ENCODE measurements at places on chromosomes 6 and 20. TPM values are rescaled to one million over a fixed set of nuclear protein-coding genes. Genes with fewer than 3 reads are reported as not detected.
A peak's percentile ranks its signal among the peaks of the same experiment; 100 is the strongest.

ZFP57 gene
- total RNA-seq = not detected

IL17A gene
- total RNA-seq = not detected

LY86 gene
- 1.7 TPM for total RNA-seq

POLH gene
- total RNA-seq = 19.6 TPM

JPH2 gene
- 5.0 TPM for total RNA-seq

MAD2L1BP gene
- 35.4 TPM for total RNA-seq

SMIM26 gene
- total RNA-seq = 80.0 TPM

APOM gene
- total RNA-seq = 2.8 TPM

DNA sequence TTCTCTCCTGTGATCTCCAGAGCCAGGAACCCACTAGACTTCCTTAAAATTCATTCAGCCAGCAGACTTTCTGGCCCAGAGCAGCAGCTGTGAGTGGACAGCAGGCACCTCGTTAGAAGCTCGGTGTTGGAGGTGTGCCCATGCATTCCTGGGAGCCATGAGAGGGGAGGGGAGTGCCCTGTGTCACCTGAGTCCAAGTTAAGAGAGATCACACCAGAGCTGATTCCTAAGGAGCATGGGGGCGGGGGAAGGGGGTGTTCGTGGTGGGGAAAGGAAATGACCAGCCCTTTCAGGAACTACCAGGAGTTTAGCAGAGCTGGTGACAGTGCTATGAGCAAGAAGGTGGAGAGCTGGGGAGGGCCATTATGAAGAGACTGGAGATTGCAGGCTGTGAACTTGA lies 46.9 kb downstream of the GFRA4 start:
- no peak overlapping the region for H3K4me3 ChIP-seq
- no peaks in the 10 kb centered on the region for H3K27me3 ChIP-seq
- H3K27ac ChIP-seq = no peak overlapping the region
- H3K4me1 ChIP-seq = no peaks in the 10 kb centered on the region

GRCh38 chr6:43584892-43585570 lies 9.0 kb downstream of the POLH start:
- H3K4me3 ChIP-seq = no peak overlapping the region
- no peaks in the 10 kb centered on the region for H3K4me1 ChIP-seq
- H3K36me3 ChIP-seq = peaks cover 45% of the 10 kb centered on the region
- DNase-seq = no peak

GRCh38 chr6:109006818-109007217 lies 87.8 kb downstream of the SESN1 start:
- H3K4me3 ChIP-seq = peak overlapping the region; percentile 93
- no peak for DNase-seq
- H3K36me3 ChIP-seq = no peaks in the 10 kb centered on the region
- peaks cover 61% of the 10 kb centered on the region for H3K4me1 ChIP-seq

DNA sequence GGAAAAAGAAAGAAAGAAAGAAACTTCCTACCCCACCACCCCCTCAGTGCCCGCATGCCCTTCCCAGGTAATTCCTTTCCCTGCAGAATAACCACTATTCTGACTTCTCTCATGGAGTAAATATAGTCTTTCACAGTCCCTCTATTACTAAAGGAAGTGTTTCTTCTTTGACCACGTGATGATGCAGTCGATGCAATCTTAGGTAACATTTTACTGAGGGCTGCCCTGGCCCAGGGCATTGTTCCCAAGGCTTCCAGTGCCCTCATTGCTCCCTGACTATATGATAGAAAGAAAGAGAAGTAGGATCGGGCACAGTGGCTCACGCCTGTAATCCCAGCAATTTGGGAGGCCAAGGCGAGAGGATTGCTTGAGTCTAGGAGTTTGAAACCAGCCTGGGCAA lies 29.1 kb downstream of the ARHGAP40 start:
- DNase-seq = no peak
- H3K4me1 ChIP-seq = peaks cover 3% of the 10 kb centered on the region
- no peak overlapping the region for H3K4me3 ChIP-seq
- peaks cover 21% of the 10 kb centered on the region for H3K27me3 ChIP-seq

GRCh38 chr20:59322585-59323454 lies 22.4 kb downstream of the EDN3 start:
- H3K36me3 ChIP-seq = no peaks in the 10 kb centered on the region
- H3K27ac ChIP-seq = no peak overlapping the region
- no peak for DNase-seq
- H3K27me3 ChIP-seq = no peaks in the 10 kb centered on the region
- no peak overlapping the region for H3K4me3 ChIP-seq

DNA sequence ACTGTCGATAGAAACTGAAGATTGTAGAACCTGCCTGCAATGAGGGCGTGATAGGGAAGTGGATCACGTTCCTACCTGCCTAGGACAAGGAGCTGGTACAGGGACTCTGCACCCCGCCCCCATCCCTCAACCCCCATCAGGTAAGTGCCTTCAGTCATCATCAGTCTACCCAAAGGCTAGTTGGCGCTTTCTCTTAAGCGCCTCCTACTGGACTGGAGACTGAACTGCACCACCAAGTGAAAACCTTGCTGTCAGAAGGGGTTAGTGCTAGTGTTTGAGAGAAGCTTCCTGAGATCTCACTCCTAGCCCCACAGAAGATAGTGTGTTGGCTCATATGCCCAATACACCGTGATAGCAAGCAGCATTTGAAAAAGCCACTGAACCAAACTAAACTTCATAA lies 706.5 kb upstream of the MAN1A1 start:
- H3K4me3 ChIP-seq = no peak overlapping the region
- H3K36me3 ChIP-seq = no peaks in the 10 kb centered on the region
- H3K27me3 ChIP-seq = no peaks in the 10 kb centered on the region
- no peak for DNase-seq

GRCh38 chr6:3226481-3227362 lies 731 bp downstream of the TUBB2B start:
- no peak overlapping the region for H3K27ac ChIP-seq
- peaks cover 52% of the 10 kb centered on the region for H3K27me3 ChIP-seq
- DNase-seq = no peak

GRCh38 chr20:48571949-48572847 lies 255.6 kb downstream of the PREX1 start:
- H3K36me3 ChIP-seq = no peaks in the 10 kb centered on the region
- DNase-seq = no peak
- no peaks in the 10 kb centered on the region for H3K4me1 ChIP-seq
- H3K27me3 ChIP-seq = peaks cover 11% of the 10 kb centered on the region
- no peak overlapping the region for H3K27ac ChIP-seq
- no peak overlapping the region for H3K4me3 ChIP-seq

GRCh38 chr6:129029778-129030177 lies 146.8 kb downstream of the LAMA2 start:
- no peak overlapping the region for H3K4me3 ChIP-seq
- no peaks in the 10 kb centered on the region for H3K36me3 ChIP-seq
- H3K27ac ChIP-seq = no peak overlapping the region
- DNase-seq = no peak
- H3K27me3 ChIP-seq = no peaks in the 10 kb centered on the region

DNA sequence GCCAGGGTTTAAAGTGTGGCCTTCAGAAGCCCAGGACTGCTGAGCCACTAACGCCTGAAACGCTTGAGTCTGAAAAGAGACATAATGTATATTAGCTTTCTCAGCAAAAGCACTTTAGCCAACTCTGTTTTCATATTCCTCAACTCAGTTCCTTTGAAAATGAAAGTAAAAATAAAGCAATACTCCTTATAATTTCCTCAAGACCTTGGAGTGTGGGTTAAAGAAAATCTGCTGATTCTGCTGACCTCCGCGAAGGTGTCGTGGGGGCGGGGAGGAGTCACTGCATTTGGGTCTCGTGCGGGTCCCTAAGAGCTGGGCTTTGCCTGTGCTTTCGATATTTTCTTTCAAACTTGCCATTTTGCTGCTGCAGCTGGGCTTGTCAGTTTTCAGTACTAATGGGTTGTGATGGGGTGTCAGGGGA lies 142.2 kb upstream of the ARID1B start:
- no peaks in the 10 kb centered on the region for H3K36me3 ChIP-seq
- H3K4me1 ChIP-seq = peaks cover 7% of the 10 kb centered on the region
- no peak overlapping the region for H3K27ac ChIP-seq
- no peaks in the 10 kb centered on the region for H3K27me3 ChIP-seq

- no peak overlapping the region for H3K4me3 ChIP-seq
- H3K4me1 ChIP-seq = peaks cover 7% of the 10 kb centered on the region
- H3K36me3 ChIP-seq = no peaks in the 10 kb centered on the region
- DNase-seq = no peak
- H3K27ac ChIP-seq = no peak overlapping the region
Measured at GRCh38 chr20:41299899-41300298, 17.6 kb downstream of the ZHX3 start.

DNA sequence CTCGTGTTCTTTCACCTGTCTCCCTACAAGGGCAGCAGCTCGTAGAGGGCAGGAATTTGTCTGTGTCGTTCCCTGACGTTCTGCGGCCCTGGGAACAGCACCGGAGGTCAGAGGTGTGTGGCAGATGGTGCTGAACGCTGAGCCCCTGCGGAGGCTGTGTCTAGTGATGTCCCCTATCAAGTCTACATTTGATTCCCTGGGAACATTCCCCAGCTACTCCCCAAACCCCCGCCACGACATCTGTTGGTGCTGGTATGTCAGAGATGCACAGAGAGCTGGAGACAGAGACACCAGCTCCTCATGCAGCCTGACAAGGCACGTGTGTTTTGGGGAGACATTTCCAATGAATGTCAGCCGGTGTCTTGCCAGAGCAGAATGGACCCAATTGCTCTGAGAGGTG lies 7.7 kb downstream of the PMEPA1 start:
- H3K27me3 ChIP-seq = no peaks in the 10 kb centered on the region
- no peaks in the 10 kb centered on the region for H3K36me3 ChIP-seq
- H3K4me1 ChIP-seq = peaks cover 27% of the 10 kb centered on the region
- no peak overlapping the region for H3K27ac ChIP-seq
- no peak for DNase-seq
- no peak overlapping the region for H3K4me3 ChIP-seq

GRCh38 chr20:19885939-19886660 lies 128.0 kb downstream of the RIN2 start:
- no peaks in the 10 kb centered on the region for H3K36me3 ChIP-seq
- DNase-seq = no peak
- H3K27me3 ChIP-seq = no peaks in the 10 kb centered on the region
- peak overlapping the region; percentile 36 for H3K4me3 ChIP-seq
- H3K27ac ChIP-seq = peak overlapping the region; percentile 74
- H3K4me1 ChIP-seq = peaks cover 65% of the 10 kb centered on the region

GRCh38 chr6:44697327-44697726 lies 309.8 kb downstream of the CDC5L start:
- no peak overlapping the region for H3K4me3 ChIP-seq
- H3K36me3 ChIP-seq = no peaks in the 10 kb centered on the region
- H3K27me3 ChIP-seq = no peaks in the 10 kb centered on the region
- no peak overlapping the region for H3K27ac ChIP-seq

DNA sequence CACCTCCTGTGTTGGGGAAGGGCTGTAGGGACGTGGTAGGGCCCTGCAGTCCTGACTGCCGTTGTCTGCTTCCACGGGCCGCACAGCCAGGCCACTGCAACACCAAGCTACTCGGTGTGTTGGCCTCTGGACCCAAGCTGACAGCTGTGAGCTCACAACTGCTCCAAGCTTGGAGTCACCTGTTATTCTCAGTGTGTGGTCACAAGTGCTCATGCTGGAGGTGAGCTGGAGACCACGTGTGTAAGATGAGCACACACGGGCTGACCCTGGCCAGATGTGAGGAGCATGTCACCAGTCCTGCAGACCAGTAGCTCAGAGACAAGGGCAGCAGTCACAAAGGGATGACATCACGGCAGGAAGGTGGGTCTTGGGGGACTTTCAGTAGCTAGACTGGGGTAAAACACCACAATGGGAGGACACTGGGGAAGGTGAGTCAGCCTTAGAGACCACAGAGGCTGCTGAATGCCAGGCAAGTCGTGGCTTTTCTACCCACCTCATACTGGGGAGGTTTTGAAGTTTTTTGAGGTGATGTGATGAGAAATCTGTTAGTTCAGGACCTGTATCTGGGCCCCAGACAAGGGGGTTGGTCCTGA lies 87.3 kb downstream of the FAM120B start:
- H3K4me3 ChIP-seq = no peak overlapping the region
- H3K27ac ChIP-seq = no peak overlapping the region
- H3K4me1 ChIP-seq = no peaks in the 10 kb centered on the region
- no peaks in the 10 kb centered on the region for H3K27me3 ChIP-seq
- H3K36me3 ChIP-seq = peaks cover 74% of the 10 kb centered on the region
